AG08396 (cell line): ENCODE measurements at places on chromosomes 7 and 10.

GRCh38 chr7:155206318-155207020 is 91.2 kb upstream of the INSIG1 start:
- no peak for DNase-seq

GRCh38 chr10:28971764-28972163 is 294.4 kb downstream of the BAMBI start:
- no peak for DNase-seq

GRCh38 chr7:3552499-3552898 is 251.4 kb downstream of the SDK1 start:
- no peak for DNase-seq

GRCh38 chr7:12431886-12432556 is 28.4 kb upstream of the VWDE start:
- no peak for DNase-seq
